ENCODE measurements at places on chromosomes 2 and 18.

- no peak for DNase-seq
Measured at GRCh38 chr2:604385-604784, 72.8 kb downstream of the TMEM18 start.

DNA sequence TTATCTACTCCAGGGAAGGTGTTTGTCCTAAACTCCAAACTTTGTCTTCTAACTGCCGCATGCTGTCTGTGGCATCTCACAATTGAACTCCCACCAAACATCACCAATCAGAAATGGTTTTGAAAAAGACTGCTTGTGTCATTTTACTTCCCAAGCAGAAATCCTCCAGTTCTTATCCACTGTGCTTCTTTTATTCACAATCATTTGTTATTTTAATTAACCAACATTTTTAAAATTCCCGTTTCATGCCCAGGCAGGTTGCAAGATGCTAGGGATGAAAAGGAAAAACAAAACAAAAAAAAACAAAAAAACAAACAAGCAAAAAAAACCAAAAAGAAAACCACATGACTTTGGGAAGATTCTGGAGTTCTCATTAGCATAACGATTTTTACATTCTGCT lies 63.5 kb upstream of the RAB27B start:
- DNase-seq, result no peak

GRCh38 chr2:160489111-160489510 lies 4.5 kb downstream of the RBMS1 start:
- no peak for DNase-seq

DNA sequence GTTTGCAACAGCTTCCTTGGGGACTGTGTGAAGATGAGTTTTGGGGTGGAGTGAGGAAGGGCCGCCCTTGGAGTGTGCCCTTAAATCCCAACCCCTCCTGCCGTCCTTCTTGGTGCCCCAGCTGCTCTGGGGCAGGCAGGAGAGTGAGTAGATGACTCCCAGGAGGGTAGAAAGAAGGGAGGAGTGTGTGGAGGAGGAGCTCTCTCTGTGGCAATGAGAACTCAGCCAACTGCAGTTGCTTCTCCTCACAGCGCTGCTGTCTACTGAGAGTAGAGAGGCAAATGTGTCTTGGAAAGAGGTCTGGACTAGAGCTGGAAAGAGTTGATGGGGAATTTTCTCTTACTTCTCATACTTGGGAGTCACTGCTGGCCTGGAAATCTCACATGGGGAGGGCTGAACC lies 21.8 kb upstream of the SIX2 start:
- no peak for DNase-seq

DNA sequence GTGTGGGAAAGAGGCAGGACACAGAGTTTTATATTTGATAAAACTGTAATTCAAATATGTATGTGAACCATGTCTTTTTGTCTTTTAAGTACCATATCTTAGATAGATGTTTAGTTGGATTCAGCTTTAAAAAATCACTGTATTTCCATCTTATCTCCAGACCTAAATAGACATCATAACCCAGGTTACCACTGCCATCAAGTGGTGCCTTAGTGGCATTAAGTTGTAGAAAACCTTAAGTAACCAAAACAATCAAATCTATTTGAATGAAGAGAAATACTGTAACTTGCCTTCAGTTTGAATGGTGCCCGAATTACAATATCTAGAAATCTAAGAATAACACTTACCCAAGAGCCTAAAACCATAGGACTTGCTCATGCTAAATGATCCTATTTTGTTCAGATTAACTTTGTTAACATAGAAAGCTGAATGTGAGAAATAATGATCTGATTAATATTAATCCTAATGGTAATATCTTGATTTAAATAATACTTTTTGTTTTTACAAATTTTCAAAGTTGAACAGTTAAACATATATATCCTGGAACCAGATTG lies 92.5 kb upstream of the MAP2 start:
- DNase-seq, result no peak

DNA sequence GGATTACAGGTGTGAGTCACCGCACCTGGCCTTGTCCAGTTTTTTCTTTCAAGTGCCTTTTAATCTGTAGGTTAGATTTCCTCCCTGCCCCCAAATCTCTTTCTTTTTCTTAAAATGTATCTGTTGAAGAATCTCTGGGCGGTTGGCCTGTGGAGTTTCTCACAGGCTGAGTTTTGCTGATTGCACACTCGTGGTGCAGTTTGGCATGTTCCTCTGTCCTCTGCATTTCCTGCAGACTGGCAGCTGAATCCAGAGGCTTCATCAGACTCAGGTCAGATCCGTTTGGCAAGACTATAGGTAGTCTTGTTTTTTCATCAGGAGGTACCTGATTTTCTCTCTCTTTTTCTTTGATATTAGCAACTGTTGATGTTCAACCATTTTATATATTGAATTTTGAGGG lies 5.5 kb downstream of the CASP10 start:
- no peak for DNase-seq

DNA sequence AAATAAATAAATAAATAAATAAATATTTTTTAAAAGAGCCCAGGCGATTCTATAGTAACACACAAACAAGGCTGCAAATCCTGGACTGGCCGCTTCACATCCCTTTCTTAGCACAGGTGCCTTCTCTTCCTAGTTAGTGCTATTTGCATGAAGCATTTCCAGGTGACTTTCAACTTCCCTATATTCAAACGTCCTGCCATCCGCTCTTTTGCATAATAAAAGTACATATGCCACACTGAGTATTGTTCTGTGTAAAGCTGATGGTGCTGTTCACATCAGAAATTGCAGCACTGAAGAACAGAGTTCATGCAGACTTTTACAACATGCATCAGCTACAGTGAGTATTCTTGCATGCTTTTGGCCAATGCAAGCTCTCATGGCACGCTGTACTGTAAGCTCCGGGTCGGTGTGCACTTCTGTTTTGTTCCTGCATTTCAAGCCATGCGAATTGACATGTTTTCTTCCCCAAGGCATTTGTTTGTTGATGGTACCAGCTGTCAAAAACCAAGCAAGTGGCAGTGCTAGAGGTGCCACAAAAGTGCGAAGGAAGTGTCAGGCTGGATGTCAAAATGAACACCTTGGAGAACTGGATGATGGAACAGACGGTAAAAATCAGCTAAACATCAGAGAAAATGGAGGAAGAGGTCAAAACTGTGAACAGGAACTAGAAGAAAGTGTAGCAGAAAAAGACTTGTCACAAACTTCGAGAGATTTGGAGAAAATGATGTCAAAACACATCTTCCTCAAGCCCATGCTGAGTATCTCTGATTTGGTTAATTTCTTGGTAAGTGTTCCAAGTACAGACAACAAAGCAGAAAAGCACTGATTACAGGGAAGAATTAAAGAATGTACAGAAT lies 25.5 kb upstream of the CEP68 start:
- no peak for DNase-seq

- no peak for DNase-seq
Measured at GRCh38 chr2:127155947-127156346, 49.0 kb upstream of the BIN1 start.

DNA sequence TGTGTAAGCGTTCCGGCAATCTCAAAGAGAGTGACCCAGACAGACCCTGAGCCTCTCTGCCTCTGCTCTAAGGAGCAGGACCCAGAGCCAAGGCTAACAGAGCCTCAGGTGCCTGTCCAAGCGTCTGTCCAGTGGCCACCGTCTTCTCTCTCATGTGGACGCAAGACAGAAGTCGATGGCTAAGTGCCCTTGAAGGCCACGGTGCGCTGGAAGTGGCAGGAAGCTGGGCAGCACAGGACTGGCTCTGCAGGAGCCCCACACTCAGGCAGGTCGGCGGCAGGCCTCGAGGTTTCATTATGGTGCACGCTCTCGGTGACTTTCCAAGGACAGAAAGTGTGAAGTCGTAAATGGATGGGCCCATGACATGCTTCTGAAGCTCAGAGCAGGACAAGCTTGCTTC lies 49.1 kb downstream of the HDAC4 start:
- no peak for DNase-seq

- DNase-seq, result peak; percentile 70
Measured at GRCh38 chr2:136242687-136243277, 124.8 kb upstream of the CXCR4 start.

DNA sequence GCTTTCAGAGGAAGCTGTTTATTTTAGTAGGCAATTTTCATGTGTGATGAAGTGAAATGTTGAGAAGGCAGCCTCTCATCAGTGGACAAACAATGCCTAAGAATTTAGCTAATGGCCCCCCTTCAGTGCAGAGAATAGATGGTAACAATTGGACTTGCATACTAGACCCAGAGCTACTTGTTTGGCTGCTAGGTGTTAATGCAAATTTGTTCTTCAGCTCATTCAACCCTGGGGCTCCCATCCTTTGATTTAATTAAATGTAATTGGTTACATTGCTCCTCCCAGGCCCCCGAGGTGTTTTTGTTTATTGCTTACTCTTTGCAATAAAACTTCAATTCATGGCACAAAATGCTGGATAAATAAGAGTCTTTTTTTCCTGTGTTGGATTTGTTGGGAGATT lies 68.6 kb downstream of the CAMKMT start:
- DNase-seq, result no peak

DNA sequence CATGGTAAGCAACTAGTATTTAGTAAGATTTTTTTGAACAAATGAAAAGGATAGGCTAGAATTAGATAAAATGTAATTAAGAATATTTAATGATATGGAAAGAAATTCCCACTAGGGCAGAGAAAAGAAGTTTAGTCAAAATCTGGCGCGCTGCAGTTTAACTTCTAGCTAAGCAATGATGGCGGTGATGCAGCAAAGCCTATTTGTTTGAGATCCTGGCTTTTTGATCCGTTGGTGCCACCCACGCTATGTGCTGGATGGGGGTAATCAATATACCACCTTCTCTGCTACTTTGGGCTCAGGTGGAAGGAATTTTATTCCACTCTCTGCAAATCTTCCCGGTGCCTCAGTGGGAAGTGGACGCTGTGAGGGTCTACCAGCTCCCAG lies 421 bp upstream of the FAM171B start:
- no peak for DNase-seq

DNA sequence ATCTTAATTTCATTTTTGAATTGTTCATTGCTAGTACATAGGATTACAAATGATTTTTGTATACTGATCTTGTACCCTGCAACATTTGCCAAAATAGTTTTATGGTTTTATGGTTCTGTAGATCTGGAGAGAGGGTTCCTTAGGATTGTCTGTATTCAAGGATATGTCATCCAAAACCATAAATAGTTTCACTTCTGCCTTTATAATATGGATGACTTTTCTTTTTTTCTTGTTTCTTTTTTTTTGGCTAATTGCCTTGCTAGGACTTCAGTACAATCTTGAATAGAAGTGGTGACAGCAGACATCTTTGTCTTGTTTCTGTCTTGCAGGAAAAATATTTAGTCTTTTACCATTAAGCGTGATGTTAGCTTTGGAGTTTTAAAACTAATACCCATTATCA lies 383.9 kb upstream of the HS6ST1 start:
- DNase-seq, result no peak

- no peak for DNase-seq
Measured at GRCh38 chr2:139045524-139045923, 265.3 kb upstream of the NXPH2 start.

GRCh38 chr2:227888289-227888688 lies 16.9 kb downstream of the DAW1 start:
- no peak for DNase-seq

DNA sequence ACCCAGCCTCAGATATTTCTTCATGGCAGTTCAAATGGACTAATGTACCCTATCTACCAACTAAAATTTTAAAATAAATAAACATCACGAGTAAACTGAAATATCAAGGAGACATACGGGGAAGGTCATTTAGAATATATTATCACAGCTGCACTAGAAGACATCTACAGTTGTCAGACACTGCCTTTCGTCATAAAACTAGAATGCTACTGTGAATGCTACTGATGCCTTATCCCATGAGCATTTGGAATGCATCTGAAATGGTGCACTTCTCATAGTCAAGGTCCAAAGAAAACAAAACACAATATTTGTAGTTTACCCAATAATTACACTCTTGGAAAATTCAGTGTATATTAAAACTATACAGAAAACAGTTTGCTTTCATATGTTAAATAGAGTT lies 165.2 kb downstream of the MREG start:
- no peak for DNase-seq

- DNase-seq, result peak; percentile 39
Measured at GRCh38 chr18:9135912-9136314, 668 bp upstream of the ANKRD12 start.

- no peak for DNase-seq
Measured at GRCh38 chr2:224165901-224166319, 126.8 kb upstream of the SERPINE2 start.

GRCh38 chr18:76619621-76620315 lies 124.7 kb upstream of the ZNF516 start:
- DNase-seq, result no peak

All from CD4-positive, alpha-beta T cell treated with Interleukin-6 at 100 ng/mL for 8 hours (primary cell).